ENCODE measurements at places on chromosomes 12 and 14.
A peak's percentile ranks its signal among the peaks of the same experiment; 100 is the strongest.

GRCh38 chr14:94480809-94481208 is 4.8 kb upstream of the SERPINA9 start:
- DNase-seq, result no peak

DNA sequence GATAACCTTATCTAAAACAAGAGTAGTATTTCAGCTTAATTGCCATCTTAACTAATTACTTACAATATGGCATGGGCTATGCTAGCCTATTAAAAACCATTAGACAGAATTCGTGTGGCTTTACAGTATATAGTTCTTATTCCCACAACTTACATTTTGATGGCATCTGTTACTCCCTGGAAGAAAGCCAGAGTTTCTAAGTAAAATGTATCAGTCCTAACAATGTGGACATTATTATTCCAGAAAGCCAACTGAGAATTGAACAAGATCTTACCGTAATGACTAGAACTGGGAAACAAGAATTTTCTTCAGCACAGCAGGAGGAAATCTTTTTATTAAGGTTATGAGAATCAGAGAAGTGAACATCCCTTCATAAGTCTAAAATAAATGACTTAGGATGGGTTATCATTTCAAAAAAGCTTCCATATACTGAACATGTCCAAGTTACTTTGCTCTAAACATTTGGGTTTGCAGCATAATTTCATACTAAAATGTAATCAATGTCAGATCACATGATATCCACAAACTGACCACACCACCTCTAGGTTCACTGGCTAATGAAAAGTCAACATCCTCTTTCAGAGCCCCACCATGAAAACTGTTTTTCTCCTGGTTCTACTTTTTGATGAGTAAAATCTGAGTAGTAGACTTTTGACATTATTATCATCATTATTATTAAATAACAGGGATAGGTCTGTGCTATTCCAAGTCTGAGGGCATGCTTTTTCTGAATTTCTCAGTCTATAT is 179.7 kb downstream of the SSPN start:
- DNase-seq, result no peak

DNA sequence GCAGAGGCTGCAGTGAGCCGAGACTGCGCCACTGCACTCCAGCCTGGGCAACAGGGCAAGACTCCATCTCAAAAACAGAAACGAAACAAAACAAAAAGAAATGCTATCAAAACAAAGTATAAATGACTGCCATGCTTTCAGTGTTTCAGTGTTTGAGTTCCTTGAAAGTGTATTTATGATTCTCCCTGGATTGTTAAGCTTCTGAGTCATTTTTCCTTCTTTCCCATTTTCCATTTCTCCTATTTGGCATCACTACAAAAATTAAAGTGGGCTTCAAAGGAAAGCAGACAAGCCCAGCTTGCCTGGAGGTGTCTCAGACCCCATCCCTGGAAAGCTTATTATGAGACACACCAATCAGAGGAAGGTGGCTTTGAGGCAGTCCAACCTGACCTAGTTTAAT is 35.1 kb downstream of the NIN start:
- DNase-seq, result no peak

- DNase-seq, result no peak
These were observed 28.0 kb upstream of the OSBPL8 start for GRCh38 chr12:76587428-76588178.

DNA sequence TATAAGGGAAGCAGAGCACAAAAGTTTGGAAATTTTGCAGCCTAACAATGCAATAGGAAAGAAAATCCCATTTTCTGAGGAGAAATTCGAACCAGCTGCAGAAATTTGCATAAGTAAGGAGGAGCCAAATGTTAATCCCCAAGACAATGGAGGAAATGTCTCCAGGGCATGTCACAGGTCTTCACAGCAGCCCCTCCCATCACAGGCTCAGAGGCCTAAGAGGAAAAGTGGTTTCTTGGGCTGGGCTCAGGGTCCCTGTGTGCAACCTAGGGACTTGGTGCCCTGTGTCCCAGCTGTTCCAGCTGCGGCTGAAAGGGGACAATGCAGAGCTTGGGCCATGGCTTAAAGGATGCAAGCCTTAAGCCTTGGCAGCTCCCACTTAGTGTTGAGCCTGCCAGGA is 190.0 kb downstream of the MDGA2 start:
- no peak for DNase-seq

DNA sequence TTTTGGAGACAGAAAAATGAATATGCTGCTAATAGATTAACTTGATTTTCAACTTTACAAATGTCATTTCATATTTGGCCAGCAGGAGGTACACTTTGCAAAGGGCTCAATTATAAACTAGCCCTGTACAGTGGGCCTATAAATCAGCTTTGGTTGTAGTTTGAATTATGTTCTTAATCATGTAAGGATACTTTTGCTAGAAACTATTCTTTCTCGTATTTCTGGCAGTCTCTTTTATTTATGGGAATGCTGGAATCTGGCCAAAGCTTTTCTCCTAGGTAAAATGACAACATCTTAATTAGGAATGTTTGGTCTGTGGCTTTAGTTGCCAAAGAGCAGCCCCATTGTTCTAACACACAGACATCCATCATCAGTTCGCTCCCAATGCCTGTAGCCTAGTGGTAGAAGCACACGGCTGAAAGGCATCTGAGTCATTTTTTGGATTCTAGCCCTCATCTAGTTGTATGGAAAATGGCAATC is 1322.3 kb upstream of the SEL1L start:
- DNase-seq, result peak; percentile 29

GRCh38 chr12:132366341-132366861 is 37.0 kb upstream of the GALNT9 start:
- DNase-seq, result no peak

DNA sequence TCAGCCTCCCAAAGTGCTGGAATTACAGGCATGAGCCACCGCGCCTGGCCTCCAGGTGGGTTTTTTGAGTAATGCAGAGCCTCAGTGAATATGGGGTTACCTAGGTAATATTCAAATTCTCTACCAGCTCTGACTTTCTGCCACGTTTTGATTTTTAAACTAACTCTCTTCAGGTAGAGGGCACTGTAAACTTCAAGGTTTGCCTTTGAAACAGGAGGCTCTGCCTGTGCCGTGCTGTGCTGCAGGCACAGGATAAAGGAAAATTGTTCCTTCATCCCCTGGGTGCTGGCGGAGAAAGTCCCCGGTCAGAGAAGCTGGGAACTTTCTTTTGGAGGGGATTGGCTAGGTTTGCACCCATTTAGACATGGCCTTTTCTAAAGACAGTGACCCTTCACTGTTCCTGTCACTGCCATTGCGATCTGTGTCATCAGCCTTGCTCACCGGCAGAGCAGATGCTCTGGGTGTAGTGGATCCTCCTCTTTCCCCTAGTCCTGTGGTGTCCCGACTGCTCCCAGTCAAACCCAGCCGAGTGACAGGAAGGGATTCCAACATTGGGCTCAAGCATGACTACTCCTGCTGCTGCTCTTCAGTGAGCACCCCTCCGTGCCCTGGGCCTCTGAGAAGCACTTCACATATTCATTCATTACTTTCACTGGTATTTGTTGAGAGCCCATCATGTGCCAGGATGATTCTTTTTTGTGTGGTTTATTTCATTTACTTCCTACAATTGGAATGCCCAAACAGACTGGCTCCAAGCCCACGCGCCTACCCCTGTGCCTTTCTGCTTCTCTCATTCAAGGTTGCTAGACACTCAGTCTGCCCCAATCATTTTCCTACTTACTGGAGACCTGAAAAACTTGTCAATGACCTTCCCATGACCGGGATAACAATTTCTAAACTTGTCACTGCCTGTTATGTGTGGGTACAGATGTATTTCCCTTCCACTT is 103.6 kb downstream of the TMEM30B start:
- no peak for DNase-seq

DNA sequence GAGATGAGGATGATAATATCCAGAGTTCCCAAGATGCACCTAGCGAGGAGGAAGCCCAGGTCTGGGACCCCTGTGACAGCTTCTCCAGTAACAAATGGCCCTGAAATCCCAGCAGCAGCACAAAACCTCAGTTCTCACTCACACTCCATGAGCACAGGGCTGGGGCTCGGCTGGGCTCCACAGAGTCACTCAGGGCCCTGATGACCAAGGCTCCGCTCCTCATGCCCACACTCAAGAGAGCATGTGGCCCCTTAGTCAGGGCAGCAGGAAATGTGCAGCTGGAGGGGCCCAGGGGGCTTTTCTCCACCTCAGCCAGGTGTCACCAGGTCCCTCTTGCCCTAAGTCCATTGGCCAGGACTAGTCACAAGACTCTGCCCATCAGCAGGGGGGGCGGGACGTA is 242.7 kb upstream of the SFSWAP start:
- no peak for DNase-seq

DNA sequence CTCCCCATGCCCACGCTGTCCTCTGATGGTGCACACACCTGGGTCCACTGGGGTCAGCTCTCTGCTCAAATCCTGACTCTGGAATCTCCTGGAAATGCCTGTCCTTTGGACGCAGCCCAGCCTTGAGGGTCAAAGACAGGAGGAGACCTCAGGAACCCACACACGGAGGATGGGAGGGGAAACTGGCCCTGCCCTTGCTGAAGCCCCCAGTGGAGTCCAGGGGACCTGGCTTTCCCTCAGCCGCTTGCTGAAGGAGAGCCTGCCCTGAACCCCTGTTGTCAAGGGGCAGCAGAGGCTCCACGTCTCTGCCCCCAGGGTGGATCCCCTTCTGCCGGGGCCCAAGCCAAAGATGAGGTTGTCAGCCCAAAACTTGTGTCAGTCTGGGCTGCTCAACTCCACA is 16.9 kb downstream of the GALNT9 start:
- no peak for DNase-seq

GRCh38 chr12:54060174-54060974 is 6.7 kb downstream of the HOXC4 start:
- DNase-seq, result no peak

DNA sequence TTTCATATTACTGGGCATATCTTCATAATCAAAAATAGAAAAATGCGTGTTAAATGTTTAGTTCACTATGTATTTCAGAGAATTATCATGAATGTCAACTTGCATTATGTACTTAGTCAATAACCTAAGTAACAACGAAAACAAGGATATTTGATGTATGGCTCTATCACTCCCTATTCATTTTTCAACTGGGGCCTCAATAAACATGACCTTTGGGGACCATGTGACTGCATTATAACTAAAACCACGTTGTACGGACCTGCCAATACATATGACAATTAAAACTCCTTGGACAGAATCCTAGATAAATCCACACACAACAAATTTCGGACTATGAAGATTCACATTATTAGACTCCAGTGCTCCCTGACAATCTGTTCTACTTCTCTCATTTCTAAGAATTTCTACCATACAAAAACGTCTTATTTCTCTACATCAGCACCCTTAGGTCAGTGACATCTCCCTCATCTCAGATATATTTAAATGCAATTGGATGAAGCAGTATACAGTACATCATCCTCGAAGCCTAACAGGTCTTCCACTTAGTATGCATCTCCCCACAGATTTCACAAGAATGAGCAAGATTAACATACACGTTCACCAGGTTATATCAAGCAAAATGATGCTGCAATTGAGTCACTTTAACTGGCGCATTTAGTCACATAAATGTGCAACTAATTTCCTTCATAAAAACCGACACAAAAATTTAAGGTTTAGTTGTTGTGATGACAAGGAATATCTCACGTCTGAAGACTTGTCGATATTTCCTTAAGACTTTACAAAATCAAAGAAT is 1.5 kb downstream of the UBE2N start:
- no peak for DNase-seq

DNA sequence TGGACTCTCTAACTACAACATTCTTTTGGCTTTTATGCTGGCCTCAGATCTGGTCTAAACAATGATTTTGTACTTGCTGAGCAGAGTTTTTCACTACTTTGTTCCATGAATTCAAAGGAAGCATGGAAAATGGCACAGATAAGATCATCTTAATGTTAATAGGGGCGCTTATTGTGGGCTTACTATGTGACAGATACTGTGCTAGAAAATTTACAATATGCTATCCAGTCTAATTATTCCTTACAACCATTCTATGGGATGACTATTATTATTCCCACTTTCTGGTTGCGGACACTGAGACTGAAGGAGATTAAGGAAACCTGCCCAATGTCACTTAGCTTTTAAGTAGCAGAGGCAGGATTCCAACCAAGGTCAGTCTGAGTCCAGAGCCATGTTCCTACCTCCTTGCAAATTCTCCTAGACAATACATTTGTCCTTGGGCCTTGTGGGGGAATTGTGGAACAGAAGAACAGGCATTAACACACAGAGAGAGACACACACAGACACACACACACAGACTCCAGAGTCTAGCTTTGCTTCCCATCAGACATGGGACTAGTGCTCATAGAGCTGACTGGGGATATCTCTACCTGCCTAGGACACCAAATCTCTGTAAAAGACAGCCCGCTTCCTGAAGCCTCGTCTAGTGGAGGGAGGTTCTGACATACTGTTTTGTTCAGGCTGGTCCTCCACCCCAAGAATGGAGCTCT is 107.7 kb downstream of the SLC38A1 start:
- no peak for DNase-seq

DNA sequence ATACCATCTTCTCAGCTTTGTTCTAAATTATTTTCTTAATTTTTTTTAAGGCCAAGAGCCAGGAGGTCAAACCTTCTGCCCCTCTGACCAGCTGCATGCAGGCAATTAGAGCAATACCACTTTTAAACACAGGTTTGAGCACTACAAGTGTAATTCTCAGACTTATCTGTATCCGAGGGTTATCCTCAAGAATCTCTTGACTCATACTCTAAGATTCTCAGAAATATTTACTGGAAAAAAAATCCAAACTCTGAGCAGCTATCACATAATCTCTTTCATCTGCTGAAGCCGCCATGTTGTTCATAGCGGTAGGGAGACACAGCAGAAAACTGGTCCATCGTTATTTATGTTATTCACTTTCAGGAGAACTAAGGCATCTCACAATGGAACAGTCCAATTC is 27.4 kb upstream of the PTHLH start:
- no peak for DNase-seq

DNA sequence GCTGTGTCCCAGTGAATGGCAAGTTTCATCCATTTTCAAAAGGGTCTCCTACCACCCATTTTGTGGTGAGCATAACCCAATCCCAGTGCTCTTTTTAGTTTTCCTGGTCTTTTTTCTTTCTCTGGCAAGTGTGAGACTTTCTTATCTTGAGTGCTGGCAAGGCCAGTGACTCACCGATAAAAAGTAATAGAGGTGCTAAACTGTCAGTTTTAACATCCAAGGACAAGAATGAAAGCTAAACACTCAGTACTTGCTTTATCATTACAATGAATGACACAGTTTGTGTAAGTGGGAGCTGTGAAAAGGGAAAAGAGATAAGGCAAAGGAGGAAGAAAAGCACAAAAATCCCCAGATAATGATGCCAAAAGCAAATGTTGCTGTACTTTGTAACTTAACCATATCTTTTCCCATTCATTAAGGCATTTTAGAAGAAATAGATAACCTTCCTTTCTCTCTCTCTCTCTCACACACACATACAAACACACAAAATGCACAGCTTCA is 4.9 kb upstream of the LRIG3 start:
- DNase-seq, result no peak

GRCh38 chr12:107385509-107385908 is 292.2 kb upstream of the CRY1 start:
- no peak for DNase-seq

- DNase-seq, result no peak
These were observed 28.4 kb upstream of the ATP2B1 start for GRCh38 chr12:89736995-89737394.

GRCh38 chr12:2858334-2858733 is 1.5 kb upstream of the TEX52 start:
- DNase-seq, result no peak

Data from D341Med (cell line).